NCI-H2081 treated with DMSO at 0.1 percent for 48 hours (cell line): ENCODE measurements at places on chromosomes 3 and 15.
A peak's percentile ranks its signal among the peaks of the same experiment; 100 is the strongest.

- no peak for DNase-seq
Observed at GRCh38 chr3:46012246-46012645, 15.0 kb downstream of the XCR1 start.

- DNase-seq, result no peak
Observed at GRCh38 chr15:95995375-95996168, 334.9 kb upstream of the NR2F2 start.

GRCh38 chr15:78633348-78633747 is 7.7 kb downstream of the CHRNB4 start:
- no peak for DNase-seq

GRCh38 chr3:160763073-160763472 is 7.0 kb downstream of the PPM1L start:
- DNase-seq, result no peak

DNA sequence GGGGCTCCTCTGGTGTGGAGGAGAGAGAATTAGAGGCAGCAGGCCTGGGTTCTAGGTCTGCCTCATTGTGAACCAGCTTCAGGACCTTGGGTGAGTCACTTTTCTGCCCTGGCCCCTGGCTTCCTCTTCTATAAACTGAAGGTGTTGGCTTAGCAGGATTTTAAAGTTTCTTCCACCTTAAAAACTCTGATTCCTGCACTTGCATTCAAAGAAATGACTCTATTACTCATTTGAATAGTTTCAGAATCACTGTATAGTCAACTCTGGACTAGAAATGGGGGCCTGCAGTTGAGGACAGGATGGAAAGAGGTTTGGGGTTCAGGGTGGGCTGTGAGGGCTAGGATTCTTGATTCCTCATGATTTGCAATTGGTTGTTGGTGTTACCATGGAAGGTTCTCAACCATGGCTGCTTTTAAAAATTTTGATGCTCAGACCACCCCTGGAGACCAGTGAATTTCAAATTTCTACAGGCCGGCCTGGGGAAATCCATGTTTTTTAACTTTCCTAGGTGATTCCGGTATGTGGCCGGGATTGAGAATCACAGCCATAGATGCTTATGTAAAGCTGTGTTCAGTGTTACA is 19.9 kb downstream of the SMAD3 start:
- no peak for DNase-seq

- DNase-seq, result peak; percentile 70
Observed at GRCh38 chr3:100210772-100211135, 50.0 kb upstream of the TBC1D23 start.

DNA sequence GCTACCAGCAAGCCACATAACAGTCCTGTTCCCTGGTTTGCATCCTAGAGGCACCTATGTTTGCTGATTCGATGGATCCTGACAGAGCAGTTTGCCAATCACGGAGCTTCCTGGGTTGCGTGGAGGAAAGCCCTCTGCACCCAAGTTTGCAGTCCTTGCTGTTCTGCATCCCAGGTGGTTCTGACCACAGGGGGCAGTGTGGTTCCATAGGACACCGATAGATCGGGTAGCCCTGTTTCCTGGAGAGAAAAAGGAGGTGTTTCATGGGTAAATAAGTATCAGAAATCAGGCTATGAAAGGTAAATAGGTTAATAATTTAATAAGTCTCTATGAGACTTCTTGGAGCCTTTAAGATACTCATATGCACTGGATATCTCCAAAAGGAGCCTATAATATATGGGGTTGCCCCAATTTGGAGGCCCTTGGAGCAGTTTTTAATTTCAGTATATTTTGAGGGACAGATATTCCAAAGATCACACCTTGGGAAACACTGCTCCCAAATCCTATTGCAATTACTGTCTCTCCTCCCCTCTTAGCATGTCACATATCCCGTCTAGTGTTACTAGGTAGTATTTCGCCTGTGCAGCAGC is 194.6 kb upstream of the TPM1 start:
- DNase-seq, result peak; percentile 18

DNA sequence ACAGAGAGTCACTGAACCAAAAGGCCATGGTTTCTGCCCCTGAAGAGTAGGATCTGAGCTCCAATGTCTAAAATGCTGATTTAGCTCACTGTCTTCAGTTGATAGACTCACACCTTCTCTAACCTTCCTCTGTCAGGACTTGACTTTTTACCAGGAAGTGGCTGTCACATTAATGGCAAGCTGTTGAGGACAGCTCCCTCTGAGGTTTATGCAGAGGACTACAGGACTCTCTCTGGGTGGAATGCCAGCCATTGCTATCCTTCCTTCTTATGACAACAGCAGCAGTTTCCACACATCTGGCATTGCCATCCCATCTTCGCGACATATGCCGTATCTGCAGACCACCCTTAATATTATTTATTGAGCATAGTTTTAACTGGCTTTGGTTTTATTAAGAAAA is 103.8 kb upstream of the PRICKLE2 start:
- DNase-seq, result no peak

DNA sequence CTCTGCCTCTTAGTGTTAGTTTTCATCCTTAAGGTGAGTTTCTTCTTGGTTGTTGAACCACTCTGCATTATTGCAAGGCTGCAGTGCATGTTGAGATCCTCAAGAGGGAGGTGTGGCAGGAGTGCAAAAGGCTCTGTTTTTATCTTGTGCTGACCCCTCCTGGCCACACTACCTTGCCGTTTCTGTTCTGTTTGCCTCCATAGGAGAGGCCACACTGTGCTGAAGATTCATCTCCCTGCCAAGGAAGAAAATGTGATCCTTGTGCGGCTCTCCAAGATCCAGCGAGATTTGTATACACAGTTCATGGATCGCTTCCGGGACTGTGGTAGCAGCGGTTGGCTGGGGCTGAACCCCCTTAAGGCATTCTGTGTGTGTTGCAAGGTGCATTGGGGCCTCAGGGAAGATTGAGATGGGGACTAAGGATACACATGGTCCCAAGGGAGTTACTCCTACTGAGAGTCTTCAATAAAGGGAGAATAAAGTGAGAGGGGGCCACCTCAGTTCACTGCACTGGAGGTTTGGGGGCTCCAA is 33.0 kb upstream of the TEX264 start:
- DNase-seq, result no peak

- no peak for DNase-seq
Observed at GRCh38 chr15:99326235-99326634, 75.0 kb downstream of the LRRC28 start.

- no peak for DNase-seq
Observed at GRCh38 chr3:183754052-183754451, 56.5 kb downstream of the YEATS2 start.

DNA sequence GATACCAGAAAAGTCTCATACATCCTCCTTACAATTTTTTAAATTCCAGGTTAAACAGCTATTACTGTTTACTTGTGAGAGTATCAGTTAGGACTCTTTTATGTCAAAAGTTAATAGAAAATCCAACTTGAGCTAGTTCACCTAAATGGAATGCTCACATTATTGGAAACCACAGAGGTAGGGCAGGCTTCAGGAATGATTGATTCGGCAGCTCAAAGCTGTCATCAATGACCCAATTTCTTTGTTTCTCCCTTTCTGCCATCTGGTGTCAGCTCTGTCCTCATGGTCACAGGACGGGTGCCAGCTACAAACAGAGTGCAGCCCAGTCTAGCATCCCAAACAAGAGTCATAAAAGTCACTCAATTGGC is 32.2 kb downstream of the CFAP20DC start:
- no peak for DNase-seq

GRCh38 chr3:136120373-136121348 is 75.5 kb downstream of the MSL2 start:
- no peak for DNase-seq

DNA sequence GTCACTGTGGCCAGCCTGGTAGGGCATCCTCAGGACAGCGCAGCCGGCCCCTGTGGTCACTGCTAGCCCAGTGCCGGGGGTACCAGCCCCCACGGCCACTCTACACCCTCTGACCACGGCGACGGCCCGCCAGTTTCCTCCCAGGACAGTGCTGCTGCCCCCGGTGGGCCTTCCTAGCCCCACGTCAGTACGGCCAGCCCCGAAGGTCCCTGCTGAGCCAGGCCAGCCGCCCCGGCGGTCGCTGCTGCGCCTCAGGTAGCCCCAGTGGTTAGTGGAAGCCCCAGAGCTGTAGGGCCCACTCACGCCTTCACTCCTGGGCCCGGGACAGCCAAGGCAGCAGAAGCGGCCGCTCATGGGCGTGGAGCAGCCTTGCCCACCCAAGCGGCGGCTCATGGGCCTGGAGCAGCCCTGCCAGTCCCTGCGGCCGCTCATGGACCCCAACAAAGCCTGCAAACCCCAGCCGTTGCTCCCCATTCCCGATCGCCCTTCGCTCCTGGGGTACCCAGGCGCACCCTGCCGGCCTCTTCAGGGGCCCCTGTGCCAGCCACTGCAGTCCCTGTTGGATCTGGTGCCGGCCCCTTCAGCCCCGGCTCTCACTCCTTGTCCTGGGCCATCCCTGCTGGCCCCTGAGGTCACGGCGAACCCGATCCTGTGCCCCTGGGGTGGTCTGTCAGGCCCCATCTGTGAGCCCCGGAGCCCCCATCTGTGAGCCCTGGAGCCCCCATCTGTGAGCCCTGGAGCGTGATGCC is 9.5 kb upstream of the ROPN1B start:
- DNase-seq, result no peak

GRCh38 chr15:100787567-100788417 is 91.8 kb upstream of the ALDH1A3 start:
- no peak for DNase-seq

GRCh38 chr3:29649815-29650547 is 369.1 kb downstream of the RBMS3 start:
- DNase-seq, result no peak

GRCh38 chr3:133663569-133664313 is 2.0 kb upstream of the TOPBP1 start:
- DNase-seq, result peak; percentile 51

DNA sequence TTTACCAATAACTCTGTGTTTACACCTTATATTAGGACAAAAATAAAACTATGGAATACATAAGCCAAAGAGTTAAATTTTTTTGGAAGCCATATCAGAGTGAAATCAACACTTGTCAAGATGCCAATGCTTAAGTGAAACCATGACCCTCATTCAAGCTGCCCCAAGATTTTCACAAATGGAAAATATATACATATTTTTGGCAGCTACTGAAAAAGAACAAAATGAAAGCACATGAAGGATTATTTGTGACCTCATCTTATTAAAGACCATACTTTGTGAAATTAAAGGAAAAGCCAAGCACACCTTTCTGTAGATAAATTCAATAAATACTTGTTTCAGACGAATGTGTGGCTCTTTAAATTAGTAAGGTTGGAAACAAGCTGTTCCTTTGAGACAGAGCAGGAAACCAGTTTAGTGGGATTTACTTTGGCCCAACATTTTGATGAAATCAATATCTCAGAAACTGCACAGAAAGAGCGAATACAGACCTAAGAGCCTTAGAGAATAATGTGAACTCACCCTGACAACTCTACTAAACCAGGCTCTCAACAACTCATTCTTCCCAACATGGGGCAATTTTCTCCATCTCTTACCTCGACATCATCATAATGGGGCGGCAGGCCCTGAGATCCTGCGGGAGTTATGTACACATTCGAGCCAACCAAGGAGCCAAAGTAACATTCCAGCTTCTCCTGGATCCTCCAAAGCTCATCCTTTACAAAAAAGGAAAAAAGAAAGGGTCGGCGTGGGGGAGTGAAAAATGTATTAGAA is 11.1 kb downstream of the RIOX2 start:
- no peak for DNase-seq

DNA sequence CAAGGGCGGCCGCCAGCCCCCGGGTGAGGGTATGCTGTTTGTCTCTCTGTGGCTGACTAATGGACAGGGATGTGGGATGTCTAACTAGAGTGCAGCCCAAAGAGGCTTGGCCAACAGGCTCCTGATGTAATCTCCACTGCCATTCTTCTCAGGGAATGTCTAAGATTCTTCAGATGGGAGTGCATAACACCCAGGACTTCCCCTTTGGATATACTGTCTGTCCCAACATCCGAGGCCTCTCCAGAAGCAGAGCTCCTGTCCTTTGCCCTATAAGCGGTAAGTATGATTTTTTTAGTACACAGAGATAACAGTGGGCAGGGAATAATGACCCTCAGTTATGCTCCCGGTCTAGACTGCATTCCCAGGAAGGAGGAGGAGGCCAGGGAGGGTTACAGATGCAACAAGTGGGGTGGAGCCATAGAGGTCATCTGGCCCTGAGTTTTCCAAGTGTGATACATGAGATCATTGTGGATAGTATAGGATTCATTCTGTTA is 62.5 kb upstream of the SLCO2A1 start:
- DNase-seq, result no peak

DNA sequence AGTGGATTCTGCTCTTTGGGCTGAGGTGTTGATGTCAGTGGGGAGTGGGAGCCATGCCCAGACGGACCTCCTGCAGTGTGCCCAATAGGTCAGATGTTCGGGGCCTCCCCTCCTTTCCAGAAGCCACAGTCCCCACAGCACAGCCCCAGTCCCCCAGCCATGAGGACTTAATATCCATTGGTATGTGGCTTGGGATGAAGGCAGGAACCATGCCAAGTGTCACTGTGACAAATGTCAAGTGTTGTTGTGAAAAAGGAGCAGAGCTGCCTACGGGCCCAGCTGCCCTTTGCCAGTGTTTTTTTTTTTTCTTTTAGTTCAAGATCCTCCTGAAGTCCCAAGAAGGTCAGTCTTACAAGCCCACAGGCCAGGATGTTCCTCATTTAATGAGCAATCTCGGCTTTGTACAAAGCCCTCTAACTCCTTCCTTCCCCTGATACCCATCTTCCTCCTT is 12.2 kb downstream of the SEMA3G start:
- DNase-seq, result no peak

DNA sequence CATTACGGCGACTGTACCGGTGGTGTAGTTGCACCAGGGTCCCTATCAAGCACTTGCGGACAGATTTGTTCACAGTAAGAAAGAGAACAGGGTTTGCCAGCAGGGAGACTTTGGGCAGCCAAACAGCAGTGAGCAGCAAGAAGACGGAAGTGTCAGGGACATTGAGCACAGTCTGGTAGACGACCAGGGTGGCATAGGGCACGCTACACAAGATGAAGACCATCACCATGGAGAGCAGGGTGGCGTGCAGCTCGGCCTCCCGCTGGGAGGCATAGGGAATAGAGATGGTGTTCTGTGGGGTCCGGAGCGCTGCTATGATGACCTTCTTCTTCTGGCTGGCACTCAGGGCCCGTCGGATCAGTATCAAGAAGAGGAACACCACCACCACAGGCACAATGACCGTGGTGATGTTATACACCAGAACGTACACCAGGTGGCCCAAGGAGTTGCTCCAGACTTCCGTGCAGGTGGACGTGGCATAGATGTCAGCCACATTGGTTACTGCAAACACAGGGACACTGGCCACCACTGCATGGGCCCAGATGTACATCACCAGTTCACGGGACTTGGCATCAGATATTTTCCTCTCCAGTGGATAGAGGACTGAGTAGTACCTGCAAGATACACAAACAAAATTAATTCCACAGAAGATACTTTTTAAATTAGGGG is 19.1 kb upstream of the FSIP1 start:
- DNase-seq, result no peak

- DNase-seq, result no peak
Observed at GRCh38 chr3:14234251-14235002, 55.8 kb downstream of the LSM3 start.
